ENCODE measurements at places on chromosomes 2 and 18.

GRCh38 chr2:199830531-199830930 lies 20.5 kb downstream of the FTCDNL1 start:
- DNase-seq: no peak

GRCh38 chr2:221518201-221518934 lies 53.7 kb downstream of the EPHA4 start:
- DNase-seq: peak; percentile 10

DNA sequence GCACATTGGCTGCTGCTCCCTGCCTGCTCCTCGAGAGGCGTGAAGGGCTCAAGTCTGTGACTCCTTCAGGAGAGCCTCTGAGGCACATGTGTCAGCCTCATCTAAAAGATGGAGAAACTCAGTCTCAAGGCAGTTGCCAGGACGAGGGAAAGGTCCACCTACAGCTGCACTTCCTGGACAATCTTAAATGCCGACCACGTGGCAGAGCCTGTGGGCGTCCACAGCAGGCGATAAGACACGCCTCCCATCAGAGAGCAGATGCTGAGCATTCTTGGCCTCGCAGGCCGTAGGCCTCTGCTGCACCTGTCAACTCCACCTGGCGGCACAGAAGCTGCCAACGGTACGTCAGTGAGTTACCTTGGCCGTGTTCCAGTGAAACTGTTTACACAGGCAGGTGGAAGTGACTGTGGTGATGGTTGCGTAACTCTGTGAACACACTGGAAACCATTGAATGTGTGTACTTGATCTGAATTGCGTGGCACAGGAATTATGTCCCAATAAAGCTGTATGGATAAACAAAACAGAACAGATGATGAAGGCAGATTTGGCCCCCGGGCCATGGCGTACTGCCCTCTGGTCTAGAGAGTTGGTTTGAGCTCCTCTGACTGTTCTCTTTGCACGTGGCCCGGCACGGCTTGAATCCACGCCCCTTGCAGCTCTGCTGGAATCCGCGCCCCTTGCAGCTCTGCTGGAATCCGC lies 114.5 kb downstream of the RNF144A start:
- peak; percentile 15 for DNase-seq

GRCh38 chr2:102782933-102783332 lies 21.1 kb downstream of the TMEM182 start:
- no peak for DNase-seq

DNA sequence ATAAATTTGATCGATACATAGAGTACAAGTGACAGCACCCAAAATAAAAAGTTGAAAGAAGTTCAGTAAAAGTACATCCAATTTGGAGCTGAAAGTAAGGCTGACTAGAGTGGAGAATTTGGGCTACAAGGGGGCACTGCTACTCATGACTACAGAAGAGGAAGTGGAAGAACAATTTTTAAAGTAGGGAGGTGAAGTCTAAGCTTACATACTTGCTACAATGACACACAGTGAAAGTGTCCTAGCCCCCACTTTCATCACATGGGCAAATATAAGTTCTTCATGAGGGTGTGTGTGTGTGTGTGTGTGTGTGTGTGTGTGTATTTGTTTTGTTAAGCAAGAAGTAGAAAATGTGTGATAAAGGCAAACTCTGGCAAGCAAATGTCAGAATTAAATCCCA lies 45.7 kb downstream of the MAP3K2 start:
- no peak for DNase-seq
